ENCODE measurements at places on chromosomes 3 and 15.

- DNase-seq = no peak
- H3K4me1 ChIP-seq = peaks cover 17% of the 10 kb centered on the region
These were observed 3.2 kb downstream of the EIF1B start for GRCh38 chr3:40312661-40313226.

- no peak overlapping the region for H3K4me3 ChIP-seq
- no peak overlapping the region for H3K27ac ChIP-seq
- no peaks in the 10 kb centered on the region for H3K27me3 ChIP-seq
- DNase-seq = no peak
- no peaks in the 10 kb centered on the region for H3K36me3 ChIP-seq
- H3K4me1 ChIP-seq = no peaks in the 10 kb centered on the region
These were observed 201.6 kb upstream of the GOLGA6L4 start for GRCh38 chr15:84033793-84034553.

- peaks cover 10% of the 10 kb centered on the region for H3K27me3 ChIP-seq
- H3K36me3 ChIP-seq = no peaks in the 10 kb centered on the region
- no peak overlapping the region for H3K4me3 ChIP-seq
- no peak overlapping the region for H3K27ac ChIP-seq
These were observed 45.4 kb upstream of the TIPARP start for GRCh38 chr3:156628836-156629618.

DNA sequence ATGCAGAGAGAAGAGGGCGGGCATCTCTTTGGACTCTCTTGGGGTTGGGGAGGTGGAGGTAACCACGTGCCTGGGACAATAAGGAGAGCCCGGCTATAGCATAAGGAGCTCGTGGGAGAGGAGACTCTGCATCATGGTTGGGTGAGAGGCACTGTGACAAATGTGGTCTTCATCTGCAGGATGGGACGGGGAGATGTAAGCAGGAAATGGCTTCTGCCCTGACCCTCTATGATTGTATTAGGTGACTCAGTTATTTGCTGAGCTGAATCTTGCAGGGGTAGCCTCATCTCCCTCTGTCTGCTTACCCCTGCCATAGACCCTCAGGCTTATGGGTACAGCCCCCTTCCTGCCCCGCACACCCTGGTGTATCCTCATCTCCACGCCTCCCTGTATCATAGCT lies 48.7 kb downstream of the CORO2B start:
- H3K27ac ChIP-seq = no peak overlapping the region
- H3K4me3 ChIP-seq = no peak overlapping the region
- no peak for DNase-seq
- peaks cover 5% of the 10 kb centered on the region for H3K27me3 ChIP-seq
- H3K4me1 ChIP-seq = no peaks in the 10 kb centered on the region

GRCh38 chr3:48859206-48859605 lies 11.5 kb upstream of the PRKAR2A start:
- DNase-seq = no peak
- peaks cover 3% of the 10 kb centered on the region for H3K4me1 ChIP-seq
- H3K27me3 ChIP-seq = no peaks in the 10 kb centered on the region
- H3K4me3 ChIP-seq = no peak overlapping the region

- H3K27ac ChIP-seq = no peak overlapping the region
- H3K4me1 ChIP-seq = no peaks in the 10 kb centered on the region
- no peak for DNase-seq
- no peaks in the 10 kb centered on the region for H3K27me3 ChIP-seq
These were observed 405.9 kb downstream of the ROBO1 start for GRCh38 chr3:79361748-79362378.

DNA sequence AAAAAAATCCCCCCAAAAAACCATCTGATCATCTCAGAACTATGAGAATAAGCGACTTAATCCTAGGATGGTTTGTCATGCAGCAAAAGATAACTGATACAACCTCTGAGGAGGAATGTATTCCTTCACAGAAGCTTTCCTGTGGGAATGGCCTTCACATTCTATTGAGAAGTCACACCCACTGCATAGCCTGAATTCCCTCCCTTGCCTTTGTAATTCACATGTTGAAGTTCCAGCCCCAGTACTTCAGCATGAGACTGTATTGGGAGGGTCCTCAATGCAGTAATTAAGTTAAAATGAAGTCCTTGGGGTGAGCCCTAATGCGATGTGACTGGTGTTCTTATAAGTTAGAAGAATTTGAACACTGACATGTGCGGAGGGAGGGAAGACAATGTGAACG lies 395.2 kb downstream of the TUSC7 start:
- no peak overlapping the region for H3K4me3 ChIP-seq
- no peaks in the 10 kb centered on the region for H3K36me3 ChIP-seq
- no peaks in the 10 kb centered on the region for H3K4me1 ChIP-seq
- H3K27me3 ChIP-seq = no peaks in the 10 kb centered on the region
- DNase-seq = no peak

GRCh38 chr3:44280631-44281030 lies 38.9 kb downstream of the TOPAZ1 start:
- no peaks in the 10 kb centered on the region for H3K36me3 ChIP-seq
- H3K27ac ChIP-seq = no peak overlapping the region
- DNase-seq = no peak
- no peaks in the 10 kb centered on the region for H3K4me1 ChIP-seq
- peaks cover 14% of the 10 kb centered on the region for H3K27me3 ChIP-seq
- no peak overlapping the region for H3K4me3 ChIP-seq

- peaks cover 88% of the 10 kb centered on the region for H3K27me3 ChIP-seq
- no peaks in the 10 kb centered on the region for H3K36me3 ChIP-seq
- peak overlapping the region; percentile 61 for H3K4me3 ChIP-seq
- peak; percentile 73 for DNase-seq
- H3K27ac ChIP-seq = peak overlapping the region; percentile 27
These were observed 4.8 kb upstream of the MECOM start for GRCh38 chr3:169668072-169668956.

DNA sequence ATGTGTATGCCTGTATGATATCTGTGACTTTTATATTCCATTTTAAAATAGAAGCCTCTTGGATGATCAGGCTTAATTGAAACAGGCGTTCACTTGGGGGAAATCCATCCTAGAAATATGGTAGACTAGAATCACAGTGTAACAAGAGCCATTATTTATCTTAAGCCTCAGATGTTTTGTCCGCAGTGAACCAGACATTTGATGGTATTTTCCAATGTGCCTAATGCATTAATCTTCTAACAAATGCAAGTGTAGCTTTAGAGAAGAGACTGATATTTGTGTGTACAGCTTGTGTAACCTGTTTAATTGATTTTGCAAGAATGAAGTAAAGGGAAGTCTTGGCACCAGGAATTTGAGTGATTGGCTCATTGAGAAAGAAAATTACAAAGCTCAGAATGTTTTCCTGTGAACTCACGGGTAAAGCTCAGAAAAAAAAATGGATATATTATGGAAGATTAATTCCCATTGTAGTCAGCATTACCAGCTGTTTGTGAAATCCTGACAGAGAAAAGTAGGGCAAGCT lies 155.7 kb downstream of the SV2B start:
- no peak overlapping the region for H3K4me3 ChIP-seq
- H3K4me1 ChIP-seq = no peaks in the 10 kb centered on the region
- H3K36me3 ChIP-seq = no peaks in the 10 kb centered on the region
- no peak overlapping the region for H3K27ac ChIP-seq
- H3K27me3 ChIP-seq = peaks cover 18% of the 10 kb centered on the region
- no peak for DNase-seq

DNA sequence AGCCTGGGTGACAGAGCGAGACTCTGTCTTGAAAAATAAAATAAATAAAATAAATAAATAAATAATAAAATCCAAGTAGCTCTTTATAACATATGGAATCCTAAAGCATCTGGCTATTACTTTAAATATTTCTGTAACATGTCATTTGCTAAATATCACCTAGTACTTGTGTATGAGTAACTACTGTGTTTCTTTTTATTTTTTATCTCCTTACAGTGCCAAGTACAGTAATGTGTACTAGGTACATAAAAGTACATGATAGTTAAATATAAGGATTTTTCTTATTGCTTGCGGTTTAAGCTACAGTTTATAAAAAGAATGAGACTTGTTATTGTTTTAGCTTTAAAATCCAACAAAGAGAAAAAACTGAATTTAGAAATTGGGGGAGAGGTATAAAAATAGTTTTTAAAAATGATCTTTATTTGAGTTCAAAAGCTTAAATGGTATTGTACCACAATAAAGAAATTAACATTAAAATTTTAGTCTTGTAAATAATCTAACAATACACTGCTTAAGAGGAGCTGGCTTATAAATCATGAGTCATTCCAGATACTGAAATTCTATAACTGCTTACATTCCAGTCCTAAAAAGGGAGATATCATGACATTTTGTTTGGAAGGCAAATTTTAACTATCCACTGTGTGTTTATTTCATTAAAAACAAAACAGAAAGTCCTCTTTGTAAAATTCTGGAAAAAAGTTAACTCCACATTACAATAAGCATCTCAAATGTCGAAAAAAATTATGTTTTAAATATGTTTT lies 73.1 kb downstream of the FGF7 start:
- no peak overlapping the region for H3K27ac ChIP-seq
- no peak overlapping the region for H3K4me3 ChIP-seq
- DNase-seq = no peak

DNA sequence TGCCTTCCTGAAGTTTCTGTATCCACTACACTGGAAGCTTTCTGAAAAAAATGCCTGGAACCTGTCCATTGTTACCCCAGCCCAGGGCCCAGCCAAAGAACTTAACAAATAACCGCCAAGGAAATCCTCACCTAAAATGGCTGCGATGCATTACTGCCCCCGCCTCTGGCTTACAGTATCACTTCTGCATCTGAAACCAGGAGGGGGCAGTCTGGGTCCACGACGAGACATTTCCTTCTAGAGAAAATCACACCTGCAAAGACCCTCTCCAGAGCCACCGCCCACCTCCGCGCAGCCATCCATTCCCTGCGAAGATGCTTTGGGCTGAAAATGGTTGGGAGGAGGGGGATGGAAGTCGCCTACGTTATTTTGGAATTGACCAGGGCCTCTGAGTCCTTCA lies 22.4 kb upstream of the CELF6 start:
- H3K4me3 ChIP-seq = no peak overlapping the region
- no peak overlapping the region for H3K27ac ChIP-seq
- peaks cover 11% of the 10 kb centered on the region for H3K36me3 ChIP-seq
- H3K4me1 ChIP-seq = no peaks in the 10 kb centered on the region
- peak; percentile 80 for DNase-seq

GRCh38 chr3:109071350-109072142 lies 46.4 kb downstream of the MORC1 start:
- no peak overlapping the region for H3K27ac ChIP-seq
- peaks cover 21% of the 10 kb centered on the region for H3K27me3 ChIP-seq
- no peaks in the 10 kb centered on the region for H3K36me3 ChIP-seq
- H3K4me1 ChIP-seq = peaks cover 10% of the 10 kb centered on the region

DNA sequence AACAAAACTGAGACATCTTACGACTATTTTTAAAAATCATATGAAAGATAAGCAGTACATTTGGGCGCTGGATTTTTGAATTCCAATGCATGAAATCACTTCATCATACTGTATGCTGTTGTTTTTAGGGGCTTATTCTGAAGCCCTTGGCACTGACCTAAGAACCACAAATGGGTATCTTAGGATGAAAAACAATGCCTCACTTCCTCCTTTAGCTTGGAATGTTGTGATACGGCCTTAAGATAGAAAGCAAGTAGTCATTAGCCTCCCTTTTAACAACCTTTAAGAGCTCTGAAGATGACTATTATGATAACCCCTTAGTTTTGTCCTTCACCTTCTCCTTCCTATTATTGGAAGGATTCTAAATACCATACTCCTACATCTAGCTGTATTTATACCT lies 289.8 kb downstream of the ARPP21 start:
- H3K27ac ChIP-seq = no peak overlapping the region
- no peaks in the 10 kb centered on the region for H3K4me1 ChIP-seq
- no peak overlapping the region for H3K4me3 ChIP-seq
- H3K36me3 ChIP-seq = no peaks in the 10 kb centered on the region
- DNase-seq = no peak

GRCh38 chr15:85063522-85064079 lies 81.9 kb downstream of the PDE8A start:
- no peak overlapping the region for H3K4me3 ChIP-seq
- peaks cover 2% of the 10 kb centered on the region for H3K4me1 ChIP-seq
- H3K27ac ChIP-seq = no peak overlapping the region
- H3K27me3 ChIP-seq = no peaks in the 10 kb centered on the region

- no peaks in the 10 kb centered on the region for H3K27me3 ChIP-seq
- H3K36me3 ChIP-seq = no peaks in the 10 kb centered on the region
- H3K4me3 ChIP-seq = no peak overlapping the region
- peaks cover 57% of the 10 kb centered on the region for H3K4me1 ChIP-seq
- no peak for DNase-seq
- no peak overlapping the region for H3K27ac ChIP-seq
These were observed 70.2 kb downstream of the IGF1R start for GRCh38 chr15:98718426-98719136.

- no peaks in the 10 kb centered on the region for H3K36me3 ChIP-seq
- peak overlapping the region; percentile 89 for H3K27ac ChIP-seq
- peaks cover 17% of the 10 kb centered on the region for H3K4me1 ChIP-seq
- peak overlapping the region; percentile 91 for H3K4me3 ChIP-seq
- H3K27me3 ChIP-seq = peaks cover 32% of the 10 kb centered on the region
- DNase-seq = peak; percentile 96
These were observed 1.0 kb upstream of the MEX3B start for GRCh38 chr15:82046666-82047452.

DNA sequence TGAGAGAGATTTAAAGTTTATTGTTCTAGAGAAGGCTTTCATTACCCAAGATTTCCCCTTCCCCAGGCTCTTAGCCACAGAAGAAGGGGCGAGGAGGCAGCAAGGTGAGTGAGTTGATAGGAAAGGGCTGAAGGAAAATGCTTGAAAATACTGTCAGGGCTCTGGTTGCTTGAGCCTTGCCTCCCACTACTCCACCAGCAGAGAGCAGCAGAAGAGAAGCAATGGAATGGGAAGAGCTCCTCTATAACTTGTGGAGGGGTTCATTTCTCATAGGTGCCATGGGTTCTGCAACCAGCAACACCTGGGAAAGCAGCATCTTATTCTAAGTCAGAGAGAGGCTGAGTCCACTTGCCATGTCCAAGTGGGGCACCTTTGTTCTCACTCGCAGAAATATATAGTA lies 184.0 kb upstream of the CNTN6 start:
- H3K27ac ChIP-seq = no peak overlapping the region
- no peak for DNase-seq
- no peak overlapping the region for H3K4me3 ChIP-seq
- H3K27me3 ChIP-seq = no peaks in the 10 kb centered on the region

Data from activated CD4-positive, alpha-beta T cell treated with anti-CD3 and anti-CD28 coated beads, Interleukin-2, amount 10 ng/mL, durations not matched to agents 24 days and 14 days (primary cell).